IMR-90 (cell line): ENCODE measurements at places on chromosomes 12 and 14.

DNA sequence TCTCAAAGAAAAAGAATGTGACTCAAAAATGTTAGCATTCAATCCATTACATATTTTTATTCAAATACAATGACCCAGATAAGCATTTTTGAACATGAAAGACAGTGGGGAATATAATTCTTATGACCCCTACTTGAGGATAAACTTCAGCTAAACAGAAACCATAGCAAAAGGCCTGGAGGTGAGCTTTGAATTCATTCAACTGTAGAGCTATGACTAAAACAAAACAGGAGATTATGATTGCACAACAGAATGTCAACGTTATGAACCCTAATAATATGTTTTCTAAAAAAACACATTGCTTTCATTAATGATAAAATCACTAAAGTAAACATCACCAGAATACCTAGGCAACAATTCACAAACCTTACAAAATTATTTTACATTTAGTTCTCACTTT is 27.8 kb downstream of the EFCAB11 start:
- DNase-seq = peak; percentile 47

GRCh38 chr12:1466481-1467154 is 127.8 kb downstream of the FBXL14 start:
- DNase-seq = no peak

DNA sequence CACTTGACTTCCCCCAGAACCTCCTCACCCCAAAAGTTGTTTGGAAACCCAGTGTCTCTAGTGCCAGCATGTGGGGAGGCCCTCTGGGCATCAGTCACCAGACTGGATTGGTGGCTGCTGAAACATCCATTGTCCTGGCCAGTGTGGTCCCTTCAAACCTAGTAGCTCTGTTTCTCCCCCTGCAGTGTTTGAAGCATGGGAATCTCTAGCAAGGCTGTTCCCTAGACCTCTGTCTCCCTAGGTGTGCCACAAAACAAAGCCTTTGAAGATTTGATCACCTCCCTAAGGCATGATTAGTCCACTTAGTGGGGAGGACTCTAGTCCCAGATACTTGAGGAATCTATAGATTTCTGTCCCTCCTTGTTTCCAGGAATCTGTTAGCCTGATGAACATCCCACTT is 60.3 kb downstream of the ARF6 start:
- DNase-seq = no peak

DNA sequence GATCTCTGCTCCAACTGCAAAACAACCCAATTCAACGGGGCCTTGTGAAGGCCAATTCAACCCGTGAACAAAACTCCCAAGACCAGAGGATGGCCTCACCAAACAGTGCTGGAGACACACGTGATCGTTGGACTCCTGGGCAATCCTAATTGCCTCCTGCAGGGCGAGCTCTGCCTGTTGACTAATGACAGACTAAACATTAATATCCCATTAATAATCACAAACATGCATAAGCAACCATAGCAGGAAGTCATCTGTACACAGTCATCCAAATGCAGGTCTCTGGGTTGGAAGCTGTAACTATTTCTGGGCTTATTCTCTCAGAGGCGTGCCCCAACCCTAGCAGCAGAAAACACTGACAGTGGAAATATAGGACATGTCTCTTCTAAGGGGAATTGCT is 21.0 kb downstream of the ANAPC5 start:
- DNase-seq = no peak
